H1 (cell line): ENCODE measurements at places on chromosomes 3 and 15. TPM values are rescaled to one million over a fixed set of nuclear protein-coding genes. Genes with fewer than 3 reads are reported as not detected.

- H3K4me3 ChIP-seq: no peak overlapping the region
- H3K27me3 ChIP-seq: no peaks in the 10 kb centered on the region
- no peaks in the 10 kb centered on the region; the same call in 1 of the 2 replicates for H3K4me1 ChIP-seq
- no peaks in the 10 kb centered on the region; the same call in 1 of the 2 replicates for H3K36me3 ChIP-seq
Observed at GRCh38 chr15:56351353-56351752, 13.9 kb upstream of the TEX9 start.

- no peak overlapping the region for H3K4me3 ChIP-seq
- H3K27me3 ChIP-seq: no peaks in the 10 kb centered on the region
- H3K27ac ChIP-seq: no peak overlapping the region
Observed at GRCh38 chr3:179676081-179676480, 23.2 kb downstream of the USP13 start.

DNA sequence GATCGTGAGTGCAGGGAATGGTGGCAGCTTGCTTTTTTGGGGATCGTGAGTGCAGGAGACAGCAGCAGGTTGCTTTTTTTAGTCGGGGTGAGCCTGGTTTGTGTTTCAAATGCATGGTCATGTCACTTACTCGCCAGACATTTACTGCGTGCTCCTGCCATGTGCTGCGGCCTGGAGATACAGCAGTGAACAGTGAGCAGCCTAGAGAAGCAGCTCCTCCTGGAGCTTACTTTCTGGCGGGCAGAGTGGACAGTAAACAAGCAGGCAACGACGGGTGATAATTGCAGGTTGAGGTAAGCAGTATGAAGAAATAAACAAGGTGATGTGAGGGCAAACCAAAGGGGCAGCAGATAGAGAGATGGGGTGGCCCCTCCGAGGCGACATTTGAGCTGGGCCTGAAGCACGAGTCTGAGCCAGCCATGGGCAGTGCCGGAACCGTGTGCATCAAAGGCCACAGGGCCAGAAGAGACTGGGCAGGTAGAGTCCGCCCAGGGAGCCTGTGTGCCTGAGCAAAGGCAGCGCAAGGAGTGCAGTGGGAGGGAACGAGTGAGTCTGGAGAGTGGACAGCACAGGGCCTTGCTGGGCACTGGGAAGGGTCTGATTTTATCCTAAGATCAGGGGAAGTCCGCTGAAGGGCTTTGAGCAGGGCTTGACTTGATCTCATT is 57.3 kb upstream of the RASA2 start:
- H3K4me3 ChIP-seq: no peak overlapping the region
- H3K27ac ChIP-seq: no peak overlapping the region
- DNase-seq: no peak
- H3K4me1 ChIP-seq: no peaks in the 10 kb centered on the region; the same call in 1 of the 2 replicates
- H3K36me3 ChIP-seq: no peaks in the 10 kb centered on the region
- H3K27me3 ChIP-seq: no peaks in the 10 kb centered on the region

- peaks cover 2% of the 10 kb centered on the region for H3K27me3 ChIP-seq
- H3K4me3 ChIP-seq: no peak overlapping the region
- DNase-seq: no peak
- no peaks in the 10 kb centered on the region for H3K36me3 ChIP-seq
Observed at GRCh38 chr3:42269647-42270046, 3.7 kb upstream of the CCK start.

DNA sequence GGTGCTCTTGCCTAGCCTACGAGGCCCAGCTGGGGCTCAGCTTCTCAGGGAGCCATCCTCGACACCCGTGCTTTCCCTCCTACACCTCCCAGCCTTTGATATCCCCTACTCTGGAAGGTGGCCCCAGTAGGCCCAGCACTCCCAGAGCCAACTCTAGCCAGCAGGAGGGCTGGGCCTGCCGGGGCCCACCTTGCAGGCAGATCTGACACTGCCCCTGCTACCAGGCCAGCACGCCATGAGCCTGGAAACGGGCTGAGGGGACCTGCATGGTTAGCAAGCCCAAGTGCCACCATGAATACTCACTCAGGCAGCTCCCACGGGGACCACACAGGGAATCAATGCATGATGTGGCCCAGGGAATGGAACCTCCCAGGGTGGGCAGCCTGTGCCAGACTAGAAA is 123.7 kb downstream of the SMAD6 start:
- no peaks in the 10 kb centered on the region for H3K27me3 ChIP-seq
- H3K4me3 ChIP-seq: no peak overlapping the region
- no peak for DNase-seq

Gene CD200R1
- total RNA-seq: not detected in 2 replicates

GRCh38 chr15:26213427-26213826 is 350.3 kb upstream of the ATP10A start:
- no peaks in the 10 kb centered on the region for H3K36me3 ChIP-seq
- H3K27ac ChIP-seq: no peak overlapping the region
- no peak overlapping the region for H3K4me3 ChIP-seq

GRCh38 chr3:191959876-191960413 is 499.0 kb downstream of the PYDC2 start:
- DNase-seq: no peak
- H3K36me3 ChIP-seq: no peaks in the 10 kb centered on the region
- H3K4me1 ChIP-seq: peaks cover 17% of the 10 kb centered on the region; the same call in 1 of the 2 replicates

Gene NAA50
- 224 and 231 TPM in 2 replicates for total RNA-seq

- H3K4me3 ChIP-seq: no peak overlapping the region
- H3K4me1 ChIP-seq: peaks cover 4% of the 10 kb centered on the region
- no peak overlapping the region for H3K27ac ChIP-seq
- no peak for DNase-seq
- H3K36me3 ChIP-seq: no peaks in the 10 kb centered on the region
- peaks cover 16% of the 10 kb centered on the region; the same call in 1 of the 2 replicates for H3K27me3 ChIP-seq
Observed at GRCh38 chr15:75176396-75176761, 25.3 kb upstream of the C15orf39 start.

Gene LDHAL6B
- not detected in 2 replicates for total RNA-seq

DNA sequence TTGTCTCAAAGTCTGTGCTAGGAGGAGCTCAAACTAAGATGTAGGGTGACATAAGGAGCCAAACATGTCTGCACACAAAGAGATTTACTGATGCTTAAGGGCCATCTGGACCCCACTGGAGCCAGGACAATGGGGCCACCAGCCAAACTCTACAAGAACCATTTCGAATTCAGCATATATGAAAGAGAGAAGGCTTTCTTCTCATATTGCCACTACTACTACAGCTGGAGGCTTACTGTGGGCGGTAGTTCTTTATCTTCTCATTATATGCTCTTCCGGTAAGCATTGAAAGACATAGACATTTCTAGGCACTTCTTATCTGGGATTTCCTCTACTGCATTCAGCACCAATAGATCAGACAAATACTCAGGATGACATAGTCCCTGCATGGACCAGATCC is 404.4 kb upstream of the PROK2 start:
- DNase-seq: no peak
- H3K36me3 ChIP-seq: no peaks in the 10 kb centered on the region
- H3K4me1 ChIP-seq: no peaks in the 10 kb centered on the region
- no peak overlapping the region for H3K4me3 ChIP-seq
- H3K27ac ChIP-seq: no peak overlapping the region

Gene ANKRD34C
- not detected in 2 replicates for total RNA-seq

Gene RHOV
- total RNA-seq: 2.4 and 2.7 TPM in 2 replicates

GRCh38 chr15:84811828-84812227 is 5.3 kb upstream of the ALPK3 start:
- H3K4me3 ChIP-seq: no peak overlapping the region
- no peak overlapping the region for H3K27ac ChIP-seq
- no peaks in the 10 kb centered on the region for H3K27me3 ChIP-seq

GRCh38 chr15:36797128-36797527 is 217.7 kb downstream of the CDIN1 start:
- H3K27ac ChIP-seq: no peak overlapping the region
- H3K27me3 ChIP-seq: no peaks in the 10 kb centered on the region
- H3K4me3 ChIP-seq: no peak overlapping the region
- no peaks in the 10 kb centered on the region for H3K36me3 ChIP-seq
- no peak for DNase-seq
